ENCODE measurements at places on chromosomes 12 and 14. TPM values are rescaled to one million over a fixed set of nuclear protein-coding genes. Genes with fewer than 3 reads are reported as not detected.

DNA sequence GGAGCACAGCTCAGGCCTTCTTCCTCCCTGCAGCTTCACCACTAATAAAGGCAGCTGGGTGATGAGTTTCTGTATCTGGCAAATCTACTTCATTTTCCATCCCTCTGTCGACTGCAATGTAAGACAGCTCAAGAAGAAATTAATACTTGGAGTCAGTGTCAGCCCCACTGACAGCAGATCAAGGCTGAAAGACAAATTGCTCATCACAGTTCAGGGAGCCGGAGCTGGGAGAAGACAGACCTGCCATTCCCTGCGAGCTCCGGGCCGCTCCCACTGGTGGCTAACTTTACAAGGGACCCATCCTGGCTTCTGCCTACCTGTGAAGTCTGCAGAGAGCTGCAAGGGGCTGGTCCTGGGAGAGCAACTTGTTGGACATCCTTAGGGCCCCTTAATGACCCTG is 49.8 kb downstream of the CCDC60 start:
- no peak overlapping the region for H3K4me3 ChIP-seq
- no peak overlapping the region for H3K27ac ChIP-seq
- H3K27me3 ChIP-seq: no peaks in the 10 kb centered on the region
- H3K36me3 ChIP-seq: no peaks in the 10 kb centered on the region
- DNase-seq: no peak
- H3K4me1 ChIP-seq: no peaks in the 10 kb centered on the region

DNA sequence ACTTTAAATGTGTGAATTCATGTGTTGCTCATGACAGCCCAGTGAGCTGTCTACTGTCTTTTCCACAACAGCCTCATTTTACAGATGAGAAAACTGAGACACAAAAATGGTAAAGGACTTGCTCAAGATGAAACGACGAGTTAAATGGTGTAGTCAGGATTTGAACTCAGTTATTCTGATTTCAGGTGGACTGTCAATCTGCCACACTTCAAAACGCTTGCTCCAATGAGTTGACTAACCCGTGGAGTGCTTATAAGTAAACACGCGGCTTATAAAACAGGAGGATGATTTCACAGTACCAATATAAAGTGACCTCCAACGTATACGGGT is 652 bp upstream of the POLE2 start:
- peak overlapping the region; percentile 93 for H3K4me3 ChIP-seq
- peaks cover 4% of the 10 kb centered on the region for H3K4me1 ChIP-seq
- peak overlapping the region; percentile 93 for H3K27ac ChIP-seq
- no peak for DNase-seq
- no peaks in the 10 kb centered on the region for H3K36me3 ChIP-seq
- no peaks in the 10 kb centered on the region for H3K27me3 ChIP-seq

DNA sequence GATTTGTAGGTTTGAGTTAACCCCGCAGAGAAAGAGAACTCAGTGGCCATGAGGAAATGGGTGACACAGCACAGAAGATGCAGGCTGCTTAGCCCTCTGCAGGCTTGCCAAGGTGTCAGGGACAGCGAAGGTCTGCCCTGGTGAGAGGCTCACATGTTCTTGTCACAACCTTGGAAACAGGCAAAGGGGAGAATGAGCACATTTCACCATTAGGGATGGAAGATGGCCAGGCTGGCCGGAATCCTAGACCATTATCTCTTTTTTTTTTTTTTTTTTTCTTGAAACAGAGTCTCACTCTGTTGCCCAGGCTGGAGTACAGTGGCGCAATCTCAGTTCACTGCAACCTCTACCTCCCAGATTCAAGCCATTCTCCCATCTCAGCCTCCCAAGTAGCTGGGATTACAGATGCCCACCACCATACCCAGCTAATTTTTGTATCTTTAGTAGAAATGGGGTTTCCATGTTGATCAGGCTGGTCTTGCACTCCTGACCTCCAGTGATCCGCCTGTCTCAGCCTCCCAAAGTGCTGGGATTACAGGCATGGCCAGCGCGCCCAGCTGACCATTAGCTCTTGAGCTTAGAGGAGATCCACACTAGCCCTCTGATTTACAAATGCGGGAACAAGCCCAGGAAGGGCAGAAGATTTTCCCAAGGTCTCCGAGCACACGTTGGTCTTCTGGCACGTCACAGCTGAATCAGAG is 34.6 kb downstream of the LTBP2 start:
- no peaks in the 10 kb centered on the region for H3K36me3 ChIP-seq
- H3K27ac ChIP-seq: no peak overlapping the region
- DNase-seq: no peak
- no peaks in the 10 kb centered on the region for H3K4me1 ChIP-seq

GRCh38 chr14:71687166-71687831 is 244.9 kb upstream of the RGS6 start:
- H3K27me3 ChIP-seq: no peaks in the 10 kb centered on the region
- peak overlapping the region; percentile 57 for H3K27ac ChIP-seq
- H3K4me1 ChIP-seq: peaks cover 45% of the 10 kb centered on the region
- H3K36me3 ChIP-seq: peaks cover 4% of the 10 kb centered on the region
- no peak for DNase-seq
- H3K4me3 ChIP-seq: no peak overlapping the region

- H3K4me3 ChIP-seq: no peak overlapping the region
- no peaks in the 10 kb centered on the region for H3K36me3 ChIP-seq
- H3K4me1 ChIP-seq: no peaks in the 10 kb centered on the region
These were observed 12.3 kb downstream of the GTF2A1 start for GRCh38 chr14:81208489-81208888.

- no peaks in the 10 kb centered on the region for H3K27me3 ChIP-seq
- no peaks in the 10 kb centered on the region for H3K4me1 ChIP-seq
- DNase-seq: peak; percentile 91
- peak overlapping the region; percentile 91 for H3K27ac ChIP-seq
- H3K36me3 ChIP-seq: no peaks in the 10 kb centered on the region
- peak overlapping the region; percentile 30 for H3K4me3 ChIP-seq
These were observed 1101.2 kb upstream of the TMEM132C start for GRCh38 chr12:127165567-127166392.

GRCh38 chr12:79826267-79827128 is 108.4 kb downstream of the PPP1R12A start:
- H3K27me3 ChIP-seq: no peaks in the 10 kb centered on the region
- H3K4me1 ChIP-seq: no peaks in the 10 kb centered on the region
- no peak overlapping the region for H3K27ac ChIP-seq
- DNase-seq: no peak

- no peak for DNase-seq
- no peaks in the 10 kb centered on the region for H3K27me3 ChIP-seq
- H3K36me3 ChIP-seq: no peaks in the 10 kb centered on the region
- no peak overlapping the region for H3K27ac ChIP-seq
- no peak overlapping the region for H3K4me3 ChIP-seq
- peaks cover 12% of the 10 kb centered on the region for H3K4me1 ChIP-seq
These were observed 146.8 kb upstream of the KITLG start for GRCh38 chr12:88726806-88727720.

- H3K27ac ChIP-seq: no peak overlapping the region
- H3K4me3 ChIP-seq: no peak overlapping the region
- no peaks in the 10 kb centered on the region for H3K4me1 ChIP-seq
- no peaks in the 10 kb centered on the region for H3K36me3 ChIP-seq
These were observed 179.2 kb upstream of the RTL1 start for GRCh38 chr14:101082436-101083384.

DNA sequence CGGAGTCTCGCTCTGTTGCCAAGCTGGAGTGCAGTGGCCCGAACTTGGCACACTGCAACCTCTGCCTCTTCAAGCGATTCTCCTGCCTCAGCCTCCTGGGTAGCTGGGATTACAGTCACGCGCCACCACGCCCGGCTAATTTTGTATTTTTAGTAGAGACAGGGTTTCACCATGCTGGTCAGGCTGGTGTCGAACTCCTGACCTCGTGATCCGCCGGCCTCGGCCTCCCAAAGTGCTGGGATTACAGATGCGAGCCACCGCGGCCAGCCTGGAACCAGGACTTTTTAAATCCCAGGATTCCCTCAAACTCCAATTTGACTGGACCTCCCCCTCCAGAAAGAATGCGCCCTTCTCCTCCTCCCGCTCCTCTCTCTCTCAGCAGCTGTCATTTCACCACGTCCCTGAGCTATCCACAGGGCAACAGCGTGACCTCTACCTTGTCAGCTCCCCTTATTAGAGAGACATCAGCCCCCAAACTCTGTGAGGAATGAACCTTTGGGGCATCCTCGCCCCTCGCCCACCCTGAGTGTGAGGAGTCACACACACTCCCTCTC is 2.0 kb downstream of the ESYT1 start:
- peak overlapping the region; percentile 42 for H3K27ac ChIP-seq
- peaks cover 29% of the 10 kb centered on the region for H3K4me1 ChIP-seq
- peaks cover 10% of the 10 kb centered on the region for H3K36me3 ChIP-seq

GRCh38 chr12:9906873-9907272 is 25.3 kb downstream of the CLEC2A start:
- no peak overlapping the region for H3K4me3 ChIP-seq
- H3K36me3 ChIP-seq: no peaks in the 10 kb centered on the region
- DNase-seq: no peak
- H3K27ac ChIP-seq: no peak overlapping the region
- no peaks in the 10 kb centered on the region for H3K4me1 ChIP-seq
- no peaks in the 10 kb centered on the region for H3K27me3 ChIP-seq

IL26 gene
- total RNA-seq: not detected

PRR13 gene
- 400 TPM for total RNA-seq

CLEC6A gene
- not detected for total RNA-seq

All from Caco-2 (cell line).